Activated CD8-positive, alpha-beta memory T cell treated with anti-CD3 and anti-CD28 coated beads, Interleukin-2, amount 50 U/mL, for 4 hours (primary cell): ENCODE measurements at places on chromosomes 4 and X.

- DNase-seq: no peak
Observed at GRCh38 chrX:121245763-121246162, 198.4 kb downstream of the GLUD2 start.

- DNase-seq: no peak
Observed at GRCh38 chr4:163440040-163440439, 33.5 kb downstream of the TKTL2 start.

- no peak for DNase-seq
Observed at GRCh38 chr4:2339458-2340271, 77.8 kb upstream of the MXD4 start.

DNA sequence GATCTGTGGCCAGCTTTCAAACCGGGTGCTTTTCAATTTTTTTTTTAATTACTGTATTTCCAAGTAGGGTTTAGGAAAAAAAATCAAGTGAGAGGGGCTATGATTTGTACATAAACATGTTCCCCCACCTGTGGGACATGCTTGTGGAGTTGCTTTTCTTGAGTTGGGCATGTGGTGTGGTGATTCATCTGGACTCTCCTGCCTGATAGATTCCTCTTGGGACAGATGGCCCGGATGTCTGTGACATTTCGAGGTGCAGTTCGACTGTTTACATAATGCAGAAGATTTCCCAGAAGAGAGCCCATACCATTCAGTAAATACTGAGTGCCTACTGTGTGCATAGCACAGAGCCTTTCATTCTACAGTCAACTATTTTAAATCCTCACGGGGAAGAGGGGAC, 49.9 kb downstream of the DOCK11 start:
- no peak for DNase-seq

DNA sequence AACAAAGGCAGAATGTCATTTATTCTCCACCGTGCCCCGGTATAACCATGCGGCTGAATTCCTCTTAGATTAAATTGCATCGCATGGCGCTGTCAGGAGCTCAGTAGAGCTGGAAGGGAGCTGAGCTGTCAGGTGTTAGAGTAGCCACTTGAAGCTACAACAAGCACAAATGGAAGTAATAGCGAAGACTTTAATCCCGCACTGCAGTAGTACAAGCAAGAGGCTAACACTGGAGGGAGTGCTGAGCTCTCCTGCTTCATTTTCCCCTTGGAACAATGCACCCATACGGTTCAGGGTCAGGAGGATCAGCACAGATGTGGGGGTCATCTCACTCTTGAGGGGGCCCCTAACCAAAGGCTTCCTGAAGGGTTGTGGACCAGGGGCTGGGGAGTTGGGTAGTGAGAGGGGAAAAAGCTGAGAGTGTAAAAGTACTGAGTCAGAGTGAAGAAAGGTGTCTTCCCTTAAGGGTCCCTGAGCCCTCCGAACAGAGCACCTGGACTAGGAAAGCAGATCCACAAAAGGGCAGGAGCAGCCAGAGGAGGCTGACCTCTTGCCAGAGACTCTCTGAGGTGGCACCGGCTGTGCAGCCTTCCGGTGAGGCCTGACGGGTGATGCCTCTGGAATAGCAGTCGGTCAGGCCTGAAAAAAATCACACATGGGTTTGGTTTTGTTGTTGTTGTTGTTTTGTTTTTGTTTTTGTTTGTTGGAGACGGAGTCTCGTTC, 36.0 kb upstream of the CBR4 start:
- no peak for DNase-seq

GRCh38 chr4:176664964-176665363, 127.8 kb downstream of the VEGFC start:
- no peak for DNase-seq

GRCh38 chr4:148962539-148963290, 520.5 kb upstream of the NR3C2 start:
- DNase-seq: no peak

GRCh38 chr4:48153791-48154550, 19.9 kb upstream of the TXK start:
- DNase-seq: no peak

DNA sequence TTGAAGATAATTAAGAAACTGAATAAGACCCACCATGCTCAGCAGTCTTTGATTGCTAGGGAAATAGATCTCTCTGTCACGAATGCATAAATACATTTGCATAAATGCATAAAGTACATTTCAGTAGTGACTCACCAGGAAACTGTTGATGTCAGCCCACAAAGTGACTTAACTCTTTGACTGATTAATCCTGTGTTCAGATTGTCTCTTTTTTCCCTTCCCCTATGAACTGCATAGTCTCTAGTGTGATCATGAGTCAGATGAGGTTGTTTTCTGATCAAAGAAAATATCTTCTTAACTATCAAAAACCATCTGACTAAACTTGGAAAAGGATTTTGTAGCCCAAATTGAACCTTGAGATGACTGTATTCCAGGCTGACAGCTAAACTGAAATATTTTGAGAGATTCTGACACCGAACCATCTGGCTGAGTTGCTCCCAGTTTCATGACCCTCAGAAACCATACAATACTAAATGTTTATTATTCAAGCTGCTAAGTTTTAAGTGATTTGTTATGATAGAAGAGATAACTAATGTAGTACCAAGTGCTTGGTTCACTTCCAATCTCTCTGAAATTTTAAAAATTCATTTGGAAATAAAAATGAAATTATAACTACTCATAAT, 1381.5 kb upstream of the AGA start:
- DNase-seq: no peak

DNA sequence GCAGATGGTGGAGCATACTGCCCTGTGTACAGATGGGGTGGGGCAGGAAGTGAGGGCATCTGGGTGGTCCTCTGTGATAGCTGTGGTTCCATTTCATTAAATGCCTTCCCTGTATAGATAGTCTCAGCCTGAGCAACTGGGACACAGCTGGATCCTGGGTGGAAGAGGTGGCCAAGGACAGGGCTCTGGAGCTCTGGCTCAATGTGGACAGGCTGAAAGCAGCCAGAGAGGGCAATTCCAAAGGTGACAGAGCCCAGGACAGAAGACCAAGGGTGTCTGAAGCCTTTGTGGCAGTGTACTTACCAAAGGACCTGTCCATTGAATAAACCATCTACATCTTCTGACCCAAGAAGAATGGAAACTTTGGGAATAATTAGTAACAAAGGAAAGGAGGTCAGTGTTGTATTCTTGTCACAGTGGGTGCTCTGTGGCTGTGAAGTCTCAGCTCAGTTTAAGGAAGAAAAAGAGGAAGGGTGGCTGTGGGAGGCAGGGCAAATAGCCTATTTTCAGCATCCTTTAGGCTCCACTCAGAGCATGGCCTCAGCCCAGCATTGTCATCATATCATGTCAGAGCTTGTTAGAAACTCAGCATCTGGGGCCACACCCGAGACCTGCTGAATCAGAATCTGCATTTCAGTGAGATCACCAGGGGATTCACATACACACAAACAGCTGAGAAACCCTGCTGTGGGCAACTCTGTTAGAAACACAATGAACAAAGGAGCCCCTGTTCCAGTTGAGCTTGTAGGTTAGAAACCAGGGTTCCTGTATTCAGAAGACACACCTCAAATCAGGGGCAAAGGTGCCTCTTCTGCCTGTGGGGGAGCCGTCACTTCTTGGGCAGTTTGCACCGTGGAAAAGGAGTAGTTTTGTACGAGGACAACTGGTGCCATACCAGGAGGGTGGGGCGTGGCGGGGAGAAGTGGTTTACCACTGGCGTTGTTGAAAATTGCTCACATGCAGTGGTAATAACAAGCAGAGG, 168.6 kb downstream of the PTTG2 start:
- DNase-seq: peak; percentile 62

DNA sequence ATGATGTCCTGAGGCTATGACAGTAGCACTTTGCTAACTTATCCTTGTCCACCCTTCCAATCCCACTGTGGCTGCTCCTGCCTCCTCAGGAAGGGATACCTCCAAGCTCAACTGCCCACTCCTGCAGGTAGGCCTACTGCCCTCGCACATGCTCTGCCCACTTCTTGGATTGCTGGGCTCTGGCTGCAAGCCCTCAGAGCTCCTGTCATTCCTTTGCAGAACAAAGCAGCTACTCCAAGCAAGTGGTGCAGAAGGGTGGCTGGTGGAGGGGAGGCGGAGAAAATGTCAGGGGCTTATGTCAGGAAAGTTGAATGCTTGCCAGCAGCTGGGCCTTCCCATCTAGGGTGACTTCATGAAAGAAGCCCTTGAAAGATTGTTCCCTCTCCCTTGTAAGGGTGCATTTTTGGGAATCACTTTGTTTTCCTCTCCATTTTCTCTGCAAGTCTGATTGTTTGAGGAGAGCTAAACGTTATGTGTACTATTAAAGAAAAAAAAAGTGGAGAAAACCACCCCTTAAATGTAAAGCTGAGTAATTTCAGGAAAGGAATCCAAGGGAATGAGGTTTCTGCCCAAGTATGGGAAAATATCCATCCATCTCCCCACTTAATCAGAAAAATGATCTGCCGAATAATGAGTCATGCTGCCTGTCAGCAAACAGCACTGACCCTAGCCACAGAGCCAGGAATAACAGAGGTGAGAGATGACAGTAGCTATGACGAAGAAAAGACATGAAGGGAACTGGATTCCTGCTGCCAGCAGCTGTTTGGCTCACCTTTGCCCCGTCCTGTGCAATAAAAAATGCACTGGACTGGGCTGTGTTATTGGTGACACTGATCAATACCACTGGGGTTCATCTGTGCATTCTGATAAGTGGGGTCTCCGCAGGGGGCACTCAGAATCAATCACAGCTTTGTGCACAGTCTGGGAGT, 102.0 kb downstream of the RTL5 start:
- no peak for DNase-seq

- DNase-seq: no peak
Observed at GRCh38 chr4:100895556-100896197, 377.9 kb upstream of the EMCN start.

DNA sequence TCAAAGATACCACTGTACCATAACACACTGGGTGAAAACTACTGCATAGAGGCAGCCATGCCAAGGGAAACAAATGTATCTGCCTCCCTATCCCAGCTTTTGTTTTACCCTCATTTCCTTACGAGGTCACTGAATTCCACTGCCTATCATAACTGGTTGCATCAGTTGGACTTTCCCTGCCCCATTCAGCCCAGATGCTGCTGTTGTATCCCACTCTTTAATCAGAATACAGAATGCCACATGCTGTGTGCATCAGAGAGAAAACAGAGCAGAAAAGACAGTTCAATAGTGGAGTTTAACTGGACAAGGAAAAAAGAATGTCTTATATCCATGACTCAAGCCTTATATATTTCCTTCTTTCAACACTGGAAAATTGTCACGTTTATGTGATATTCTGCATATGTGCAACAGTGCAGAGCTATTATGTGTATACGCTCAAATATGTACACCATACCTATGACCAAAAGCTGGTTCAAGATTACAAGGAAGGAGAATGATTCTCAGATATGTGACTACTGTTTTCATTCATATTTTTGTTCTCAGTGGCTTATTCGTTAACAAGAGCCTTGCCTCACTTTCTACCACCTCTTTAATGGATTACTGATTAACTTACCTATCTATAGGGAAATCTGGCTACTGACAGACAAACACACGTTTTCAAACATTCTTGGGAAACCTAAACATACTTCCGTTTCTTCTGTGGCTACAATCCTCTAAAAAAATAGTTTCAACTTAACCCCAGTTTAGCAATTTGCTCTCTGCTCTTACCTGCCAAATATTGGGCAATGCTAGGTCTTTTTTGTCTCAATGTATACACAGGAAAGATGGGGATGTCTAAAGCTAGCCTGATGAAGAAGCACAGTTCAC, 378.9 kb downstream of the SMARCA1 start:
- DNase-seq: no peak

GRCh38 chrX:111661241-111661640, 19.7 kb upstream of the ALG13 start:
- DNase-seq: no peak

GRCh38 chr4:141565379-141566089, 70.8 kb upstream of the IL15 start:
- DNase-seq: no peak

DNA sequence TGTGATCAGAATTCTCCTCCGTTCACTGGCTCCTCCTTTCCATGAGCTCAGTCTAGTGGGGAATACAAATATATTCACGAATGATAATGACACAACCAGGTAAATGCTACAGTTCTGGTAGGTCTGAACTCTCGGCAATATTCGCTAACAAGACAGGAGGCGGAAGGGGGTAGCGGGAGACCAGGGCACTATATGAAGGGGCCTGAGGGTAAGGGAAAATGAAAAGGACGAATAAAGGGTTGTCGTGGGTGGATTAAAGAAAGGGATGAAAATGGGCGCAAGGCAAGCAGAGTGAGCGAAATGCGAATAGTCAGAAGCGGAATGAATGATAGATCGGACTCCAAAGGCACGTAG, 743 bp downstream of the NKAP start:
- DNase-seq: no peak

- no peak for DNase-seq
Observed at GRCh38 chr4:164926301-164926700, 49.3 kb downstream of the APELA start.

DNA sequence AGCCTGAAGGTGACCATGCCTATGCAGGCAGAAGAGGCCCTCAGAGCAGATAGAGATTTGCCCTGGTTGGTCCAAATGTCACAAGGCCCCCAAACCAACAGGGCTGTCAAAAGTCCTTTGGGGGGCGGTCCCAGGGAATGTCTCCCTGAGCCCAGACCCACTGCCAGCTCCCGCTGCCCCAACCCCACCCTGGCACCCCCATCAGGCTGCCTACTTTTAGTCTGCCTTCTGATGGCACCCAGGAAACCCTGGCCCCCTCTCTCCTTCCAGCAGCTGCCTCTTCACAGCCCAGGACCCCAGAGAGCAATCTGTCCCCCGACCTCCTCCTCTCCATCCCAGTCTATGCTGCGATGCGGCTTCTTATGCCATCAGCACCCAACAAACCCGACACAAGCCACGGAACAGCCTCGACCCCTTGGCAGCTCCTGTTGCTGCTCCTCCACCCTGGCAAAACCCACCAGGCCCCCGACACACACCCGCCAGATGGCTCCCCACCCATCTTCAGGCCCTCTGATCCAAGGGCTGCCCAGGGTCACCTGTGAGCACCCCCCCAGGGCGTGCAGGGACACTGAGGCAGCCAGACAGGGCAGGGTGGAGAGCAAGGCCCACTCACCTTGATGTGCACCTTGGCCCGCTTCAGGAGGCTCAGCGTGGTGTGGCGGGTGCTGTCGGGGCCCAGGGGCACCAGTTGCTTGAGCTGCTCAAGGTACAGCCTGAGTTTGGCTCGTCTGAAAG, 9.9 kb downstream of the MXD4 start:
- DNase-seq: peak; percentile 11

GRCh38 chr4:146178126-146178525, 2.6 kb downstream of the LSM6 start:
- no peak for DNase-seq

- DNase-seq: no peak
Observed at GRCh38 chr4:23373261-23373660, 516.6 kb downstream of the PPARGC1A start.

DNA sequence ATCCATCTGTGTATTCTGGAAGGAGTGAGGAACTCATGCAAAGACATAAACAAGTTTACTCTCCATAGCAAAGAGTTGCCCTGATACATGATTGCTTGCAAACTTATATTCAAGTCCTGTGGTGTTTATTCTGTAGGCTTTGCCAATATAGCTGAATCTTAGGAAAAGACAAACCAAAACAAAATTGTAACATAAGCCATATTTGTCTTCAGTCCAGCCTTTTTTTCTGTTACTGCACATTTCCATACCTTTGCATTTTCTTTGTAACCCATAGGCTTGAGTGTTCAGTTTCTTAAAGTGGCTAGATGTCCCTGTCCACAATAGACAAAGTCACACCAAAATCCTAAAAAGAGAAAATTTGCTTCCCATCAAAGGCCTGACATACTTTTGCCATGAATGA, 120.4 kb downstream of the PPARGC1A start:
- no peak for DNase-seq

- no peak for DNase-seq
Observed at GRCh38 chr4:172957216-172957615, 211.4 kb upstream of the GALNT7 start.

GRCh38 chrX:81959964-81960363, 758.1 kb downstream of the SH3BGRL start:
- DNase-seq: no peak
